SJCRH30 (cell line): ENCODE measurements at places on chromosomes 5 and 9. TPM values are rescaled to one million over a fixed set of nuclear protein-coding genes. Genes with fewer than 3 reads are reported as not detected.
A peak's percentile ranks its signal among the peaks of the same experiment; 100 is the strongest.

ORM2 gene
- not detected in 2 replicates for total RNA-seq

HIGD2A gene
- total RNA-seq = 170 and 175 TPM in 2 replicates

DNA sequence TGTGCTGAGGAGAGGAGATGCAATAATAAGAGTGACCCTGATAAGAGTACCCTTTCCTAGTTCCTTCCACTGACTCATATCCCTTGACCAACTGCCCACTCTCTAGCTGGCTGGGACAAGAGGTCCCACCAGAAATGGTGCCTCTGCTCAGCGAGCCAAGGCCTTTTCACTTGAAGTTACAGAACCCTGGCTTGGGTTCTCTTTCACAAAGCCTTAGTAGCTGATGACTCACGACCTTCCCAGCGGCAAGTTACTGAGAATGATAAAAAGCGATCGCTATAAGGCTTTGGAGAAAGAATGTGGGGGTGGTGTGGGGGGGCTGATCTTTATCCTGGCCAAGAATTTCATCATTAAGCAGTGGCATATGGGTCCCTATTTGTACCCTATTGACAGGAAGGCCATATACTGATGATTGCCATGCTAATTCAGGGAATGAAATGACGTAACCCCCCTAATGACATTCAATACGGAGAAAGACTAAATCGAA lies 90.3 kb downstream of the FBXO38 start:
- no peak overlapping the region for H3K27ac ChIP-seq
- H3K36me3 ChIP-seq = no peaks in the 10 kb centered on the region
- no peak overlapping the region for H3K4me3 ChIP-seq
- DNase-seq = no peak
- H3K27me3 ChIP-seq = no peaks in the 10 kb centered on the region; the same call in 1 of the 2 replicates

ANKDD1B gene
- 0.18 TPM in 1 of 2 replicates, not detected in the other for total RNA-seq

DNA sequence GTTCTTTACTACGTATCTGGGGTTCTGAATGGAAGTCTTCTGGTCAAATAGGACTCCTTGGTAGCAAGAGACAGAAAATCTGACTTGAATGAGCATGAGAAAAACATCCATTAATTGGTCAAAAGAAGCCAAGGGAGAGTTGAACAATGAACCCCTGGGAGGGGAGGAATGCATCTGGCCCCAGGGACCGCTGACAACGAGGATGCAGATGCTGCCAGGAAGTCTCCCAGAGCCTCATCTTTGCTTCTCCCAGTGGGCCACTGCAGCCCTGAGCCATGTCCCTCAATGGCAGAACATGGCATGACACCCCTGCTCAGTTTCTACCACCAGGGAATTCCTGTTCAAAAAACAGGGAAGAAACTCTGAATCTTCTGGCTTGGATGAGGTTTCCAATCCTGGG lies 50.5 kb upstream of the ICE1 start:
- H3K27ac ChIP-seq = no peak overlapping the region
- no peaks in the 10 kb centered on the region for H3K27me3 ChIP-seq
- H3K4me1 ChIP-seq = no peaks in the 10 kb centered on the region
- no peak for DNase-seq

ANKRD55 gene
- total RNA-seq = not detected in 2 replicates

PIP5K1B gene
- 0.18 and 0.36 TPM in 2 replicates for total RNA-seq

DNA sequence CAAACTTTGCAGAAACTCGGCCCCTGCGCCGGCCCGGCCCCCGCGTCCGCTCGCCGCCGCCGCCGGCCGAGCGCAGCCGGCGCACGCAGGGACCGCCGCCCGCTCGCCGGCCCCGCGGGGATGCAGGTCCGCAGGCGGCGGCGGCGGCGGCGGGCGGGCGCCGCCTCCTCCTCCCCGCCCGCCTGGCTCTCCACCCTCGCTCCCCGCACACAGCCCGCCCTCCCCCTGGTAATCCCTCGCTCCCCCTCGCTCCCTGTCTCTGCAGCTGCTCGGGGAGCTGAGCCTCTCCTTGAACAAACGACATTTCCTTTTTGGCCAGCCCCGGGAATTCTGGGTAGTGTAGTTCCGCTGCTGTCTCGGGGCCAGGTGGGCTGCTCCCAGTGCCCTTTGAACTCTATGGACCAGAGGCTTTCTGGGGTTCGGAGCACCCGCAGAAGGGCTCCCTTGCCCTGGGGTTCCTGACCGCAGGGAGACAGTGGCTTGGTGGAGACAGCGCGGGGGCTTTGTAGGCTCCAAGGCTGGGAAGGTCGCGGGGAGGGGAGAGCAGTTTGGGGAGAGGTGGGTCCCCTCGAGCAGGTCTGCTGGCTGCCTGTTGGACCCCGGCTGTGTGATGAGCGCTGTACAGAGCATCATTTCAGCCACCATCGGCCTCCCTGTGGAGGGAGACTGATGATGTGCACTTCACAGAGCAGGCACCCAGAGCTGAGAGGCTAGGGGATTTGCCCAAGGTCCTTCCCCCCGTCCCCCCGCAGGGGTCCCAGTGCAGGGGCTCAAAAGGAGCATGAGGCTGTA lies 1.8 kb upstream of the FAM78A start:
- no peaks in the 10 kb centered on the region for H3K36me3 ChIP-seq
- H3K27ac ChIP-seq = no peak overlapping the region
- peak; percentile 93 for DNase-seq
- H3K4me3 ChIP-seq = peak overlapping the region; percentile 68

GRCh38 chr5:29262339-29263123 lies 1931.0 kb upstream of the CDH6 start:
- H3K4me3 ChIP-seq = no peak overlapping the region
- no peaks in the 10 kb centered on the region for H3K4me1 ChIP-seq
- no peaks in the 10 kb centered on the region for H3K36me3 ChIP-seq
- no peak for DNase-seq
- H3K27me3 ChIP-seq = no peaks in the 10 kb centered on the region

- DNase-seq = no peak
- H3K36me3 ChIP-seq = no peaks in the 10 kb centered on the region
- no peaks in the 10 kb centered on the region for H3K27me3 ChIP-seq
- no peaks in the 10 kb centered on the region; the same call in 1 of the 2 replicates for H3K4me1 ChIP-seq
- H3K27ac ChIP-seq = no peak overlapping the region
Measured at GRCh38 chr5:74556006-74556405, 84.5 kb downstream of the ENC1 start.

GFI1B gene
- total RNA-seq = 0.13 and 0.53 TPM in 2 replicates

DNA sequence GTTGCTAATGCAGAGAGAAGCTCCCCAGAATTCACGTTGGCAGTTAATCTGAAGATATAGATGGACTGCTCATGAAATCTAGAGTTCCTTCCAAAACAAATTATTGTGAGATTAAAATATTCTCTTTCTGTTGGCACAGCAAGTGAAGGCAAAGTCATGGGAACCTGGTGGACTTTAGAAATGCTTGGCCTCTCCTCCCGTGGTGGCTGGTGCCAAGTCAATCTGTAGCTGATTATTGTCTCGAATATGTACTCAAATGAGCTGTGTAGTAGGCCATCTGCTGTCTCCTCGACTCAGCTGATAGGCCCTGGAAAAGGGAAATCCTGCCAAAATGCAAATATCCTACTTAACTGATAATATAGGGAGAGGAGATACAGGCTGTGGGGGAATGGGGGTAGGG lies 69.3 kb downstream of the DAPK1 start:
- H3K27me3 ChIP-seq = no peaks in the 10 kb centered on the region
- peaks cover 7% of the 10 kb centered on the region for H3K4me1 ChIP-seq
- no peak overlapping the region for H3K4me3 ChIP-seq
- no peak for DNase-seq
- H3K36me3 ChIP-seq = no peaks in the 10 kb centered on the region

GRCh38 chr9:110027671-110028081 lies 180.3 kb downstream of the C9orf152 start:
- peak overlapping the region; percentile 61 for H3K27ac ChIP-seq
- H3K36me3 ChIP-seq = 0 out of 2 replicates have a peak, but pooled peaks cover 11% of the 10 kb centered on the region
- H3K27me3 ChIP-seq = no peaks in the 10 kb centered on the region
- H3K4me1 ChIP-seq = peaks cover 49% of the 10 kb centered on the region
- DNase-seq = peak; percentile 59

DNA sequence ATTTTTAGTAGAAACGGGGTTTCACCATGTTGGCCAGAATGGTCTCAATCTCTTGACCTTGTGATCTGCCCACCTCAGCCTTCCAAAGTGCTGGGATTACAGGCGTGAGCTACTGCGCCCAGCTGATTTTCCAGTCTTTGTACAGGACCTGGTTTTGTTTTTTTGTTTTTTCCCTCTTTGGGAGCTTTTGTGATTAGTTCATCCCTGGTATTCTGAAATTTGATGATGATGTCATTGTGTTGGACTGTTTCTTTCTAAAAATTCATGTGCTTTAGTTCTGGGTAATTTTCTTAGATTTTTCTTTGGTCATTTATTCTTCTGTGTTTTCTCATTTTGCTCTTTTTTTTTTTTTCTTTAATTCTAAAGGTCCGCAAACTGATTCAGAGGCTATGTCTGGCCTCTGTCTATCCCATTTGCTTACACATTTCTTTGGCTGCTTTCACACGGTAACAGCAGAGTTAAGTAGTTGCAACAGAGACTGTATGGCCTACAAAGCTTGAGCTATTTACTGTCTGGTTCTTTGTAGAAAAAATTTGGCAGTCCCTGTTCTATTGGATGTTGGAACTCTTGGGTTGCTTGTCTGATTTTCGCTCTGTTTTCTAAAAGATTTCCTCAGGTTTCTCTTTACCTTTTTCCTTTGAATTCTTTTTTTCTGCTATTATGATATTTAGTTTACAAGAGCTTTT lies 24.8 kb downstream of the STX17 start:
- H3K4me1 ChIP-seq = no peaks in the 10 kb centered on the region
- no peak overlapping the region for H3K4me3 ChIP-seq
- DNase-seq = no peak

CRB2 gene
- total RNA-seq = 0.08 TPM in 1 of 2 replicates, not detected in the other

DNA sequence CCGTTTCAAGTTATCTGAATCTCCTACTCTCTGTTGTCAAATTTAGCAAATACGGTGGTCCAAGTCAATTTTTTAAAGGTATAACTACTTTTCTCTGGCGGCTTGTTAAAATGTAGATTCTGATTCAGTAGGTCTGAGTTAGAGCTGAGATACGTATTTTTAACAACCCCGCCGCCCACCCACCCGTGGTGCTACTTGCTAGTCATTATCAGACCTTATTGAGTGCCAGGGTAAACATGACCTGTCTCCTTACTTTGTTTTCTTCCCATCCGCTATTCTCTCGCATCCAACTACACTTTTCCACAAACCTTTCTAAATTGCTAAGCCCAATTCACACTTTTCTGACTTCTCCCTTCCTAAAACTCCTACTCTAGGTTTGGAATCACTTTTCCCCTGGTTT lies 694 bp upstream of the PLAA start:
- no peak for DNase-seq
- H3K27ac ChIP-seq = peak overlapping the region; percentile 95
- H3K4me3 ChIP-seq = peak overlapping the region; percentile 90
- no peaks in the 10 kb centered on the region for H3K27me3 ChIP-seq

PHF24 gene
- total RNA-seq = not detected in 2 replicates

DNA sequence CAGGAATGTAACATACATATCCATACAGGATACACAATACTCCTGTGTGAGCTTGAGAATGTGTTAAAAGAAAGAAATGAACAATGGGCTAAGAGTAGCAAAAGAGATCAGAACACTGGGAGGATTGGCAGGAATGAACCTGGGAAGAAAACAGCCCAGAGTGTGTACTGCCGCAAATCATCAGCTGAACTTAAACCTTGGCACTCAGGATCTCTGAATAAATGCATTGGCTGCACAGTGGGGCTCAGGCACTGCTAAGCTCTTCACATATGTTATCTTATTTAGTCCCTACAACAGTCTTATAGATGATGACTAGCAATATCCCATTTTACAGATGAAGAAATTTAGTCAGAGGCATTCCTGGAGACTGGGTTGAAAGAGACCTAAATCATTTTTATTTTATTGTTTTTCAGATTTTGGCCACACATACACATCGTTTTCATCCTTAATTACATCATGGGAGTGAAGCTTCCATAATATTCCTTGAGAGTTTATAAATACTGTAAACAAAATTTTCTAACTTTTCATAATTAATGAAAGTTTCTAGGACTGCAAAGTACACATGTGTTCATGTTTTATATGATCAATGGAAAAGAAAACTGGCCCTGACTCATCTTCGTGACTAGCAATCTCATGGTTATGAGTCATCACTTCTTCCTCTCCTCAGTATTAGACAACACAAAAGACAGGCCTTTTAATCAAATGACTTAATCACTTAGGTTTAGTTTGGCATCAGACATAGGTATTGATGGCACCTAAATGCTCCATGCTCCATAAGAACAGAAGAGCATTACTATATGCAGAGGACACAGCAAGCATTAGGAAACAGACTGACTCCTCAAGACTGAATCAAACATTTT lies 59.2 kb downstream of the CDH18 start:
- H3K4me3 ChIP-seq = no peak overlapping the region
- H3K27ac ChIP-seq = no peak overlapping the region
- H3K36me3 ChIP-seq = no peaks in the 10 kb centered on the region
- H3K4me1 ChIP-seq = no peaks in the 10 kb centered on the region
- no peak for DNase-seq
- H3K27me3 ChIP-seq = no peaks in the 10 kb centered on the region

DNA sequence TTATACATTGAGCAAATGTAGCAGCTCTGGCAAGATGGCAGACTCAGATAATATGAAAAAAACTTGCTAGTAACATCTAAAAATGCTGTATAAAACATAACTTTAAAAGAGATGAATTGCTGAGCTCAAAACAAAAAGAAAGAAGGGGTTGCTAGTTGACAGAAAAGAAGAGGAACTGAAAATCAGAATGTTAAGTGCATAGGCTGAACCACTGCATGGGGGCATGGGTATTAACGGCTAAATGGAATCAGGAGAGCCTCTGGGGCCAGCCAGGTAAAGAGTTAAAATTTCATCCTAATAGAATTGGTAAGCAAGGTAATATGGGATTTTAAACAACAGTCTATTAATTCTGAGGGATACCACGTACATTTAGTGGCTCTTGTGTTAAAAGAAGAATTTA lies 146.8 kb downstream of the SMC2 start:
- no peak overlapping the region for H3K27ac ChIP-seq
- H3K36me3 ChIP-seq = no peaks in the 10 kb centered on the region
- H3K27me3 ChIP-seq = no peaks in the 10 kb centered on the region
- DNase-seq = no peak
- no peak overlapping the region for H3K4me3 ChIP-seq
- H3K4me1 ChIP-seq = no peaks in the 10 kb centered on the region

- H3K4me1 ChIP-seq = no peaks in the 10 kb centered on the region; the same call in 1 of the 2 replicates
- no peaks in the 10 kb centered on the region for H3K36me3 ChIP-seq
- H3K27ac ChIP-seq = no peak overlapping the region
- no peaks in the 10 kb centered on the region for H3K27me3 ChIP-seq
Measured at GRCh38 chr5:424301-425110, 18.5 kb upstream of the EXOC3 start.

DNA sequence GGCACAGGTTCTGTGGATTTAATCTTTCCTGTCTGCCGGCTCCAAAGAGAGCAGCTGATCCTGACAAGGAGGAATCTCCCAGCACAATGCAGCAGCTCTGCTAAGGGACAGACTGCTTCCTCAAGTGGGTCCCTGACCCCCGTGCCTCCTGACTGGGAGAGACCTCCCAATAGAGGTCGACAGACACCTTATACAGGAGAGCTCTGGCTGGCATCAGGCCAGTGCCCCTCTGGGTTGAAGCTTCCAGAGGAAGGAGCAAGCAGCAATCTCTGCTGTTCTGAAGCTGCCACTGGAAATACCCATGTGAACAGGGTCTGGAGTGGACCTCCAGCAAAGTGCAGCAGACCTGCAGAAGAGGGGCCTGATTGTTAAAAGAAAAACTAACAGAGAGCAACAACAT lies 630.2 kb upstream of the FTMT start:
- H3K36me3 ChIP-seq = no peaks in the 10 kb centered on the region
- H3K4me3 ChIP-seq = no peak overlapping the region
- H3K4me1 ChIP-seq = no peaks in the 10 kb centered on the region

BARX1 gene
- not detected in 2 replicates for total RNA-seq
